ENCODE measurements at places on chromosomes 4 and X.

DNA sequence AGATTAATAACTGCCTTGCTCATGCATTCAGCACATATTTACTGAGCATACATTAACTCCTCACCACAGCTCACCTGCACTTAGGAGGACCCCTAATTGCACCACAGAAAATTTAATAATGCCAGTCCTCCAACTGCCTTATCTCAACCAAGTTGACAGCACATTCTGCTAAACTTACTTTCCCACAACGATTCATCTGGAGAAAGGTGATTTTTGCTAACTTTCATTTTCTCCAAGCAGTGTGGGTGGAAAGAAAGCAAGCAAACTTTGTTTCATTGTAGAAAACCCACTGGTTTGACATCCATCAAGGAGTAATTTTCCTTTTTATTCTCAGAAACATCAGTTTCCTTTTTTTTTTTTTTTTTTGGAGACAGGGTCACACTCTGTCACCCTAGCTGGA lies 49.1 kb downstream of the RASGEF1B start:
- no peak for DNase-seq

GRCh38 chrX:141279476-141279875 lies 37.2 kb upstream of the SPANXC start:
- no peak for DNase-seq

DNA sequence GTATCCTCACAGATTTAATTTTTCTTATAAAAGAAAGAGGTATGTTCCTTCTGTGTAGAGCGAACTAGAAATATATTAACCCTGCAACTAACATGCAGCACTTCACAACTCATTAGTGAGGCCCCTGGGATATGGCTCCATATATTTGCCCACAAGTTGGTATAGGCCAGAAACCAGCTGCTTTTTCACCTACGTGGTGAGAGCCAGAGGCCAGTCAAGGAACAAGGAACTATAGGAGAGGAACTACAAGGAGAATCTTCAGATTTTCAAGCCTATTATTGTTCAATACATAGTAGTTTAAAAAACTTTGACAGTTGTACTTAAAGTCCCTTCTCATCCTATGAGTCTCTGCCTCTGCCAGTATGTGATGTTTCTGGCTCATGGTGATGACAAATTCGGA lies 205.9 kb downstream of the CBR4 start:
- no peak for DNase-seq

DNA sequence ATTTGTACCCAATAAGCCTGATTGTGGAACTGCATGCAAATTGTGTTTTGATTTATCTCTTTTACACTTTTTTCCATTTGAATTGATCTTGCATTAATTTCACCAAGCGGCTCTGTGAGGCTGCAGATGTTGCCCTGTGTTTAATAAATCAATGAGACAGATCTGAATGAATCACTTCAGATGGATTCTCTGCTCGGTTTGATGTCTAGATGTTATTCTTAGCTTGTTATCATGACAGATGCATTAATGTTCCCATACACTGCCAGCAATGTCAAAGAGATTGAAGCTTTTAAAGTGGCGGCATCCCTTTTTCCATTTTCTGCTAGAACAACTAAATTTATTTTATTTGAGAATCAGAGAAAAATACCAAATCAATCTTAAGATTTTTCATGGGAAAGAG lies 6.3 kb downstream of the DACH2 start:
- no peak for DNase-seq

GRCh38 chr4:140109737-140110136 lies 44.2 kb downstream of the MAML3 start:
- peak; percentile 90 for DNase-seq

DNA sequence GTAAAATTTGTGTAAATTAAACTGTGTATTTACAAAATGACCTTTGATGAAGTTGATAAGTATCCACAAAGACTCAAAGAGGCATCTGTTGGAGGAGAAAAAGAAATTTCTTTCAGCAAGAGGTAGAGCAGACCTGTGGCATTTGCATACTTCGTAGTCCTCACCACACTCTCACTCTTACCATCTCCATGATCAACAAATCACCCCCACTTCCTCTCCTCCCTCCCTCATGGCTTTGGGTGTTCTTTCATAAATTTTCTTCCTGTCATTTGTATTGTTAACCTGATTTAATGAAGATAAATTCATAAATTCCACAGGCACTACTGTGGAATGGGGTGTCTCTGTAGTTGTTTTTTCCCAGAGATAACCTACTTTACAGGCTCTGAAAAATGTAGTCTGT lies 366.5 kb downstream of the ZNF674 start:
- DNase-seq, result no peak

GRCh38 chrX:54980334-54980733 lies 13.7 kb downstream of the PFKFB1 start:
- no peak for DNase-seq

DNA sequence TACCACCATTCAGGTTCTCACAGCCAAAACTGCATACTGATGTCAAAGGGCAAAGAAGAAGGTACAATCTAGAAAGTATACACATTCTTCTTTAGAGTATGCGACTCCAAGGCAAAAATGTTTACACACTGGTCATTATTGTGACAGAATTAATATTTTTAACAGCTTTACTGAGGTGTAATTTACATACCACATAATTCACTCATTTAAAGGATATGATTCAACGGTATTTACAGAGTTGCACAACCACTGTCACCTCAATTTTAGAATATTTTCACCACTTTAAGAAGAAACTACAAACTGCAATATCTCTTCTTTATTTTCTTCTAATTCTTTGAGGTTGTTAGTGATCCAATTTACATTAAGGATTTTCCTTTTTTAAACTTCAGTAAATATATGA lies 325.4 kb upstream of the SMIM31 start:
- no peak for DNase-seq

DNA sequence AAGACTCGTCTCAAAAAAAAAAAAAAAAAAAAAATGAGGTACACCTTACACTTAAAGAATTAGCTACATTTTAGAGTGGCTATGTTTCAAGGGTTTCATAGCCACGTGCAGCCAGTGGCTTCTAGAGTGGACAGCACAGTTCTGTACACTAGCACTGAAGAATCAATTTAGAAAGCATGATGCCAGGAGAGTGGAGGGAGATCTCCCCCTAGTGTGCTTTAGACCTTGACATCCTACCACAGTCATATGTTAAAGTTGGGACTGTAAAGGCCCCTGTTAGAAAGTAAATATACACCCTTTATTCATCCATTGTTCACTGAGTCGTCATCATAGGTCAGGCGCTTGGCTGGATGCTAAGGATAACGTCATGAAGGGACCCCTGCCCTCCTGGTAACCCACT lies 179.4 kb downstream of the QDPR start:
- no peak for DNase-seq

- no peak for DNase-seq
Observed at GRCh38 chr4:155569960-155570515, 96.6 kb upstream of the GUCY1A1 start.
